GM23338 (cell line): ENCODE measurements at places on chromosomes 2 and 18. TPM values are rescaled to one million over a fixed set of nuclear protein-coding genes. Genes with fewer than 3 reads are reported as not detected.

DNA sequence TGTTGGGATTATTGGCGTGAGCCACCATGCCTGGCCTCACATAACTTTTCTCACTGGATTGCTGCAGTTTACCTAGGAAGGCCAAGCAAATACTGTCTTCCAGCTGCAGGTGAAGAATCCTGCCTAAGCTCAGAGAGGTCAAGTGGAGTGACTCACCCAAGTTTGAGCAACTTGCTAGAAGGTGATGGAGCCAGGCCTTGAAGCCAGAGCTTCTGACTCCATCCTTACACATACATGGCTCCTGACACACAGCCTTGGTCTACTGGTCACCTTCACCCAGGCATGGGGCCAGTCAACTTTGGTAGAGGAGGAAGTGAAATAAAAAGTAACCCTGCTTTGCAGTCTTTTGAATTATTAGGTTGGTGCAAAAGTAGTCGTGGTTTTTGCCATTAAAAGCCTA, 93.5 kb downstream of the VWA3B start:
- H3K36me3 ChIP-seq: no peaks in the 10 kb centered on the region
- no peak overlapping the region for H3K4me3 ChIP-seq
- H3K27ac ChIP-seq: no peak overlapping the region

GRCh38 chr18:39348757-39349156, 1783.2 kb upstream of the CELF4 start:
- no peaks in the 10 kb centered on the region for H3K36me3 ChIP-seq
- H3K4me3 ChIP-seq: no peak overlapping the region
- no peak for DNase-seq

DNA sequence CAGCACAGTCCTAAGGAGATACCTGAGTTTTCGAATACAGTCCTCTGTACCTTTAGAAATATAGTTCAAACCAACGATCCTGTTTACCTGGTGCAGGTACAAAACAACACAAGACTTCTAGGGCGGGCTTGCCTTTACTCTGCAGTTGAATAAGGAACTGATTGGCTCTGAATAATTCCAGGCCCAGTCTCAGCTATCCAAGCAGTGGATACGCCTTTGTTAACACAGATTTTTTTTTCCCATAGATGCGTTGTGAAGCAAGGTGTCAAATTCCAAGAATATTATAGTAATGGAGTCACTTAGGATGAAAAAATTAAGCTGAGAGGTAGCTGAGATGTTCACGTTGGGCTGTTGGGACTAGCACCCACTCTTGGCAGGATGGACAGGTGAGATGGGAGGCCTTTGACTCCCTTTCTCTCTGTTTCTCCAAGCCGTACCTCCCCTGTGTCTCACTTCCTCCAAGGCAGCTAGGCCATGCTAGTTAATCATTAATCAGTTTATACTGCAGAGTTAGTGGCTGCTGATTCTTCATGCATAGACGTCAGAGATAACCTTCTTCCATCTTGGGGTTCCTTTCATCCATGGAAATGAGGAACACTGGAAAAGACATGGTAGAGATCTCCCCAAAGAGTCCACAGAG, 380.8 kb upstream of the ACVR2A start:
- no peak for DNase-seq
- no peaks in the 10 kb centered on the region for H3K36me3 ChIP-seq
- H3K27me3 ChIP-seq: no peaks in the 10 kb centered on the region
- H3K4me1 ChIP-seq: peaks cover 19% of the 10 kb centered on the region
- H3K27ac ChIP-seq: no peak overlapping the region

DNA sequence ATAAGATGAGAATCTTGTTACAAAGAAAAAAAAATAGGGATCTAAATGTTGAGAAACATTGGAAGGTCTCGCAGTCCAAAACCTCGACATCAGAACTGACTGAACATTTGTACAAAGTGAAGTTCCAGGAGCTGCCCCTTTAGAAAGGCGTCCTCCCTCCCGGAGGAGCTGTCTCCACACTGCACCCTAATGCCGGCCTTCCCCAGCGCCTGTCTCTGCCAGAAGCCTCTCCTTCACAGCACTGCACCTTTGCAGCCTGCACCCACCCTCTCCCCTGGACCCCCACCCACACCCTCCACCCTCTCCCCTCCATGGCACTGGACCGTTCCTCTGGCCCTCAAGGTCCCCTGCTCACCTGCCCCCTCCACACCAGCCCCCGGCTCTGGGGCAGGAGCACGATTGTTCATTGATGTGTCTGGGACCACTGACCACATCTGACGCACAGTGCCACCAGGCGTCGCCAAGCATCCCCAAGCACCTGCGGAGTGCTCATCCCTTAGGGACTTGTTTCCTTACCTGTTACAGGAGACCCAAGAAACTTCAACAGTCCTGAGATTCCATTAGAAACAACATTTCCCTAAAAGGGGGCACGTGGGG, 90.3 kb upstream of the SNTG2 start:
- peak; percentile 76 for DNase-seq
- no peak overlapping the region for H3K27ac ChIP-seq
- peaks cover under 1% of the 10 kb centered on the region; the same call in 1 of the 2 replicates for H3K4me1 ChIP-seq
- peaks cover under 1% of the 10 kb centered on the region; the same call in 1 of the 2 replicates for H3K27me3 ChIP-seq
- H3K4me3 ChIP-seq: no peak overlapping the region
- no peaks in the 10 kb centered on the region for H3K36me3 ChIP-seq

DNA sequence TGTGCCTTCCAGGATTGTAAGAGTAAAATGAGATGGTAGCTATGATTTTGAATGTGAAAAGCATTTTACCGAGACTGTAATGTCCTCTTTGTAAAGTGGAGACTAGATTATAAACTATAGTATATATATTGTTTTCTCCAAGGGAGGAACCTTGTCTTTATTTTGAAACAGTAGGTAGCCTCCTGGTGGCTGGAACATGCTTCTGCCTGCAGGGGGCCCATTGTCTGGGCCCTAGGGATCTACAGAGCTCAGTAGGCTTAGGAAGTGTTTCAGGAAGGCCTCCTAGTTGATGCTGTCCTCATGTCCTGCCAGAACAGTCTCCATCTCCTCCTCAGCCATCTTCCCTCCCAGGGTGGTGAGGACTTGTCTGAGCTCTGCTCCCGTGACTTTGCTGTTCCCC, 3.0 kb downstream of the PIKFYVE start:
- H3K27me3 ChIP-seq: no peaks in the 10 kb centered on the region
- H3K27ac ChIP-seq: no peak overlapping the region
- H3K4me1 ChIP-seq: peaks cover 17% of the 10 kb centered on the region
- H3K4me3 ChIP-seq: no peak overlapping the region

DNA sequence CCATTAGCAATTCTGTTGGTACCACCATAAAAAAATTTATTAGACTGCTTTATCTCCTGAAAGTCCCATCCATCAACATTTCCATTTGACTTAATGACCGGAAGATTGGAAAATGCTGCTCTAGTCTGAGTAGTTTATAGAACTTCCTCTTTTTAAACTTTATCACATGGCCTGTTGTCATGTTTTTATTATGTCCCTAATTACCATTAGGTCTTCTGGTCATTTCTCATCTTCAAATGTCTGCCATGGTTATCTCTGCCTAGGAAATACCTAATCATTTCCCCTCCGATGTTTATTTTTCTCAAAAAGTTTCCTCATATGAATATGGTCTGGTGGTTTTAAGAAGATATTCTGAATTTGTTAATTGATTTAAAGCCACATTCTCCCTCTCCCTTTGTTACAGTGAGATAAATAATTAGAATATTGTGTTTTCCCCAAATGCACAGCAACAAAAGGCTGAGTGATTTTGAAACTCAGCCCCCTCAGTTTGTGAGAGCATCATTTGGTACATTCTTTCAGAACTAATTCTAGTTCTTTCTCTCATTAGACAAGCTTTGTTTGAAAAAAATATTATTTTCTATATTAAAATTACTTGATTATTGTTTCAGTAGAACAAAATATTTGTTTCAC, 317.1 kb upstream of the ST6GAL2 start:
- DNase-seq: no peak
- no peak overlapping the region for H3K4me3 ChIP-seq
- no peaks in the 10 kb centered on the region for H3K4me1 ChIP-seq
- no peaks in the 10 kb centered on the region for H3K36me3 ChIP-seq
- H3K27me3 ChIP-seq: no peaks in the 10 kb centered on the region

- no peaks in the 10 kb centered on the region for H3K36me3 ChIP-seq
- no peak overlapping the region for H3K27ac ChIP-seq
- no peaks in the 10 kb centered on the region for H3K27me3 ChIP-seq
- no peaks in the 10 kb centered on the region for H3K4me1 ChIP-seq
- DNase-seq: no peak
- no peak overlapping the region for H3K4me3 ChIP-seq
These were observed 7.0 kb downstream of the KIAA1328 start for GRCh38 chr18:36835927-36836326.

GRCh38 chr2:60512641-60513040, 40.8 kb downstream of the BCL11A start:
- no peaks in the 10 kb centered on the region for H3K27me3 ChIP-seq
- H3K27ac ChIP-seq: peak overlapping the region; percentile 70; the same call in 1 of the 2 replicates
- H3K4me1 ChIP-seq: peaks cover 99% of the 10 kb centered on the region
- no peak for DNase-seq

DNA sequence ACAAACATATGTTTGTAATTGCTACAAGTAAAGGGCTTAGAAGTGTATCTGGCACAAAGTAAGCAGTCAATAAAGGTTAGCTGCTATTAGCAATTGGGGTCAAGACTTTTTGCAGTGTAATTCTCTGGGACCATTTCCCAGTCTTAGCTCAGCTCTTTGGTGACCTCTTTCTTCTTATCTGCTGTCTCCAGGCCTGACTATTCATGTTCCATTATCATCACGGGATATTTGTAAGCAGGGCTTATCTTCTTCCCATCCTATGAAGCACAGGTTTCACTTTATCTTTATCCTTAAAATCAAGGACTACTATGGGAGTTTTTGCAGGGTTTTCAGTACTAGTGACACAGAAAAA, 131.7 kb downstream of the DOCK10 start:
- no peak overlapping the region for H3K27ac ChIP-seq
- H3K27me3 ChIP-seq: no peaks in the 10 kb centered on the region
- no peaks in the 10 kb centered on the region for H3K36me3 ChIP-seq
- no peak overlapping the region for H3K4me3 ChIP-seq

GRCh38 chr2:7161501-7161900, 244.3 kb downstream of the RNF144A start:
- DNase-seq: peak; percentile 15
- 0 out of 2 replicates have a peak, but pooled peaks cover 3% of the 10 kb centered on the region for H3K4me1 ChIP-seq
- no peak overlapping the region for H3K27ac ChIP-seq
- no peaks in the 10 kb centered on the region for H3K36me3 ChIP-seq
- no peak overlapping the region for H3K4me3 ChIP-seq
- H3K27me3 ChIP-seq: no peaks in the 10 kb centered on the region

DNA sequence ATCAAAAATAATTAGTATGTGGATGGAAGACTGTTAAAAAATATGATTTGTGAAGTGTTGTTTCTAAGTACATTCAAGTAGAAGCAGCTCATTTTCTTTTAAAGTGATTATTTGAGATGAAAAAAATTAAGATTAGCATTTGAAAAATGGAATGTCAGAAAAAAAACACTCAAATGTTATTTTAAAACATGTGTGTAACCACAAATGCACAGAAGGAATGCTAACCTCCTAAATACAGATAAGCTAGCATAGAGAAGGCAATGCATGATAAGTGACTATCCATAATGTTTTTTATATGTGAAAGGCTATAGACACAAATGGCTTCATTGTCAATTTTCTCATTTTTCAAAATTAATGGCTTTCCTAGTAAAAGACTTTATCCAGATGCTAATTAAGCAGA, 198.9 kb downstream of the NYAP2 start:
- no peak for DNase-seq
- H3K27ac ChIP-seq: no peak overlapping the region
- no peak overlapping the region for H3K4me3 ChIP-seq

GRCh38 chr2:46893269-46893939, 22.2 kb downstream of the MCFD2 start:
- H3K36me3 ChIP-seq: no peaks in the 10 kb centered on the region
- no peak overlapping the region for H3K4me3 ChIP-seq
- H3K27me3 ChIP-seq: no peaks in the 10 kb centered on the region
- DNase-seq: no peak

DNA sequence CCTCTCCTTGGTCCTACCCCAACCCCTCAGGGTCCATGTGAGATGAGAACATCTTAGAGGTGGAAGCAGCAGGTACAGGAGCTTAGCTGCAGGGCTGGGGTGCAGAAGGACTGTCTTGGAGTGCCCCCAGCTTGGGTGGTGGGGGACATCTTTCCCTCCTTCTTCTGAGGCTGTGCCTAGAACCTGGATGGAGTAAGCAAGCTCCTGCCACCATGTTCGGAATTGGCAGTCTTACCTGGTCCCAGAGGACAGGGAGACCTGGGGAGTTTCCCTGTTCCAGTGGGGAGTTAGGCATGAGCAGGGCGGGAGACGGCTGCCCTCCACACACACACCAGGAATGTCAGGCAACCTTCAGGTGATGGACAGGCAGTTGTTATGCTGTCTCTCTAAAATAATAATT, 131.0 kb upstream of the COPS8 start:
- H3K27me3 ChIP-seq: no peaks in the 10 kb centered on the region
- H3K36me3 ChIP-seq: no peaks in the 10 kb centered on the region
- no peak for DNase-seq
- no peak overlapping the region for H3K27ac ChIP-seq
- no peaks in the 10 kb centered on the region; the same call in 1 of the 2 replicates for H3K4me1 ChIP-seq

- no peaks in the 10 kb centered on the region for H3K4me1 ChIP-seq
- no peaks in the 10 kb centered on the region for H3K36me3 ChIP-seq
- no peak overlapping the region for H3K27ac ChIP-seq
- no peak for DNase-seq
These were observed 55.3 kb upstream of the RMDN2 start for GRCh38 chr2:37869771-37870170.

- H3K27me3 ChIP-seq: no peaks in the 10 kb centered on the region
- no peaks in the 10 kb centered on the region for H3K36me3 ChIP-seq
- H3K4me1 ChIP-seq: no peaks in the 10 kb centered on the region
- no peak overlapping the region for H3K27ac ChIP-seq
- H3K4me3 ChIP-seq: no peak overlapping the region
These were observed 111.1 kb downstream of the COL4A4 start for GRCh38 chr2:227052879-227053278.

- H3K27ac ChIP-seq: no peak overlapping the region
- no peaks in the 10 kb centered on the region for H3K36me3 ChIP-seq
- no peak overlapping the region for H3K4me3 ChIP-seq
- peaks cover 18% of the 10 kb centered on the region for H3K4me1 ChIP-seq
These were observed 53.1 kb upstream of the ZEB2 start for GRCh38 chr2:144572977-144573376.

GRCh38 chr2:33535421-33535820, 59.0 kb downstream of the RASGRP3 start:
- H3K4me3 ChIP-seq: no peak overlapping the region
- H3K27ac ChIP-seq: no peak overlapping the region
- no peak for DNase-seq
- H3K27me3 ChIP-seq: no peaks in the 10 kb centered on the region

GRCh38 chr2:227884511-227884947, 13.1 kb downstream of the DAW1 start:
- H3K36me3 ChIP-seq: no peaks in the 10 kb centered on the region
- no peak overlapping the region for H3K4me3 ChIP-seq
- H3K27ac ChIP-seq: no peak overlapping the region
- peak; percentile 91 for DNase-seq

GRCh38 chr2:159266554-159266953, 19.9 kb downstream of the WDSUB1 start:
- peaks cover 4% of the 10 kb centered on the region; the same call in 1 of the 2 replicates for H3K36me3 ChIP-seq
- DNase-seq: no peak
- H3K27me3 ChIP-seq: no peaks in the 10 kb centered on the region
- no peaks in the 10 kb centered on the region for H3K4me1 ChIP-seq

PDE1A gene
- 0.28 and 0.47 TPM in 2 replicates for total RNA-seq

MDH1B gene
- total RNA-seq: 0.89 and 1.7 TPM in 2 replicates

NGEF gene
- 4.2 and 5.4 TPM in 2 replicates for total RNA-seq

POTEC gene
- not detected in 2 replicates for total RNA-seq

KCNF1 gene
- 0.70 and 1.5 TPM in 2 replicates for total RNA-seq

CAPN14 gene
- 0.54 TPM in 1 of 2 replicates, not detected in the other for total RNA-seq

MRO gene
- 0.80 and 2.0 TPM in 2 replicates for total RNA-seq

LINC00305 gene
- total RNA-seq: not detected in 2 replicates

HYCC2 gene
- 4.8 and 5.5 TPM in 2 replicates for total RNA-seq

SCYGR4 gene
- total RNA-seq: not detected in 2 replicates
